ENCODE measurements at places on chromosomes 16 and 17.

GRCh38 chr17:5595831-5596230, 11.5 kb upstream of the NLRP1 start:
- DNase-seq, result no peak

GRCh38 chr17:61578645-61579044, 12.4 kb downstream of the NACA2 start:
- no peak for DNase-seq

GRCh38 chr16:67279296-67280089, at the start of gene PLEKHG4:
TSS of gene PLEKHG4 (plus strand) at chr16:67279532. CDS start at chr16:67280045, 513 bp downstream.
- DNase-seq, result peak; percentile 49

- no peak for DNase-seq
Measured at GRCh38 chr17:57402681-57403180, 146.4 kb downstream of the MSI2 start.

GRCh38 chr16:31052114-31052513, 18.8 kb downstream of the STX4 start:
- DNase-seq, result peak; percentile 69

- DNase-seq, result no peak
Measured at GRCh38 chr17:64661726-64661975, 456 bp downstream of the SMURF2 start.

DNA sequence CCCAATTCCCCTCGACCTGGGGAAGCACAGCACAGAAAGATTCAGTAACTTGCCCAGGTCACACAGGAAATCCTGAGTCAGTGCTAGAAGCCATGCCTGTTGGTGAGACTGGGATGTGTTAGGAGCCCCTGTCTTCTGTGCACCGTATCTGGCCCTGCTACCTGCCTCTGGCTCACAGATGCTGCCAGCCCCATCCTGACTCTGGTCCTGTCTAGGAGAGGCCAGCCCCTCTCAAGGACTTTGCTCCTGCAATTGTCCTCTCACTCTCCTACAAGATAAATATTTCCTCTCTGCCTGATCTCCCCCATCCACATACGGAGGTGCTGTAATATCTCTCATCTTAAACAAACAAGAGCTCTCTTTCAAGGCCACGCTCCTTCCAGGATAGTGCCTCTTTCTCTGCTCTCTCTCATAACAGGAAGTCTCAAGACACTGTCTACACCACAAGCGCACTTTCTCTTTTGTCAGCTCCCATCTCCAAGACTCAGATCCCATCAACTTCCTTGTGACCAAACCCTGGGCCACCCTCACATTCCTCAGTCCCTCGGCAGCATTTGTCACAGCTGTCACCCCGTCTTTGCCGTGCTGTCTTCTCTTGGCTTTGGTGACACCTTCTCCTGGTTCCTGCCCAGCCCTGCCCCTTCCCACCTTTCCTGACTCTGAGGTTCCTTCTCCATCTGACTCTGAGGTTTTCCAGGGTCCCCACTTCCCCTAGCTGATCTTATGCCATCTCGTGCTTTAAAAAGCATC, 1.9 kb downstream of the SLC13A2 start:
- no peak for DNase-seq

DNA sequence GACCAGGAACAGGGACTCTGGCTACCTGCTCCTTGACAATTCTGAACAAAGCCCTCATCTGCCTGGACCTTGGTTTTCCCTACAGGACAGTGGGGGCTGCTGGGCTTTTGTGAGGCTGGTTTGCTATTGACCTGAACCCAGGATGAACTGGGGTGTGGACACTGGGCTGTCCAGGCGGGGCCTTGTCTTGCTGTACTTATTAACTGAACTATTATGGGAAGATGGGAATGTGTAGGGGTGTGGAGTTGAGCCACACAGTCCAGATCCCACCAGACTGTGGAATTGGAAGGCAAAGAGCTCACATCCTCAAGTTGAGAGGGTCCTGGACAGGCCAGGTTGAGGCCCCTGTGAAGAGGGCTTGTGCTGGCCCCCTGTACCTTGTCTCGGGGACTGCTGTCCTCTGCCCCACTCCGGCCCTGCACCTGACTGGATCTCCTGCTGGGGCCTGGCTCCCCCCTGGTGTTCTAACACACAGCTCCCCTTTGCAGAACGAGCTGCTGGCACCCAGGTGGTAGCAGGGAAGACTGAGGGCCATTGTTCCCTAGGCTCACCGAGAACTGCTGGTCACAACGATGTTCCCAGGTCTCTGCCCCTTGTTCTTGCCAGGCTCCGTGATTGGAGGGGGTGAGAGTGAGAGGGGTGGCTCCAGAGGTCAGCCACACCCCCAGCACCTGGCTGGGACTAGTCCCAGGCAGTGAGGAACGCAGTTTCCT, 51.8 kb upstream of the CDC42EP4 start:
- DNase-seq, result no peak

DNA sequence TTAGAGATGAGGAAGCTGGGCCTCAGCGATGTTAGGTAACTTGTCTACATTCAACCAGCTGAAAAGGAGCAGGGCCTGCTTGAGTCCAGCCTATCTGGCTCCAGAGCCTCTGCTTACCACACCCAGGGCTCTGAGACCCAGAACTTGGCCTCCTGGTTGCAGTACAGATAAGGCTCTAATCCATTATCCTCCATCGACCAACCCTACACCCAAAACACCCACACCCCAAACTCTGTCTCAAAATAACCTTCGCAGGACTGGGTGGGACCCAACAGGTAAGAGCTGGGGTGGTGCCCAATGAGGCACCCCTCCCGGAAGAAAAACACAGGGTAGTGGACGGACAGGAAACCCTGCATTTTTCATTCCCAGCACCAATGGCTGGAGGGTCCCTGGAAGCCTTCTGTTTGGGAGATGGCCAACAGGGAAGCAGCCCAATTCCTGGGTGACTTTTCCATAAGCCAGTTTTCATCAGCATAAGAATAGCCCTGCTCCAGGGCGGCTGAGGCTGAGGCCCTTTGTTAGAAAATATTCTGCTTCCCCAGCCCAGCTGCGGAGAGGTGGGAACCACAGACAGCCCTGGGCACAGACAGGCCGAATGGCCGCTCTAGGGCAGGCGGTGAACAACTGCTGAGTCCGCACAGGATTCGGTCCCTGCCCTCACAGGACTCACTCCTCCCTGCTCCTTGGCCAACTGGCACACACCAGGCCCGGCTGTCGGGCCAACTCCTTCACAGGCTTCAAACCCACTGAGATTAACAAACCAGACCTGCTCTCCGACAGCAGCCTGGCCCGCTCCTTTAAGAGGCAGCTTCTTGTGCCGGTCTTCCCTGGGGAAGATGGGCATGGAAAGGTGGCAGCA, 9.8 kb downstream of the SMIM5 start:
- DNase-seq, result no peak

DNA sequence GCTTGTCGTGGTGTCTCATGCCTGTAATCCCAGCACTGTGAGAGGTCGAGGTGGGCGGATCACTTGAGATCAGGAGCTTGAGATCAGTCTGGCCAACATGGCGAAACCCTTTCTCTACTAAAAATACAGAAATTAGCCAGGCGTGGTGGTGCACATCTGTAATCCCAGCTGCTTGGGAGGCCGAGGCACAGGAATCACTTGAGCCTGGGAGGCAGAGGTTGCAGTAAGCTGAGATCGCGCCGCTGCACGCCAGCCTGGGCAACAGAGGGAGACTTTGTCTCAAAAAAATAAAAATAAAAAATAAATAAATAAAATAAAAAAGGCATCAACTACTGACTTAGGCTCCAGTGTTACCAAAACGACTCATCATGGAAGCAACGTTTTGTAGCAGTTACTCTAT, 115.5 kb downstream of the PLCG2 start:
- DNase-seq, result no peak

GRCh38 chr17:44390250-44390870, 911 bp upstream of the ITGA2B start:
- DNase-seq, result no peak

GRCh38 chr16:51035110-51035498, 116.0 kb downstream of the SALL1 start:
- no peak for DNase-seq

GRCh38 chr17:17416007-17416399, 60.8 kb upstream of the MED9 start:
- peak; percentile 42 for DNase-seq

DNA sequence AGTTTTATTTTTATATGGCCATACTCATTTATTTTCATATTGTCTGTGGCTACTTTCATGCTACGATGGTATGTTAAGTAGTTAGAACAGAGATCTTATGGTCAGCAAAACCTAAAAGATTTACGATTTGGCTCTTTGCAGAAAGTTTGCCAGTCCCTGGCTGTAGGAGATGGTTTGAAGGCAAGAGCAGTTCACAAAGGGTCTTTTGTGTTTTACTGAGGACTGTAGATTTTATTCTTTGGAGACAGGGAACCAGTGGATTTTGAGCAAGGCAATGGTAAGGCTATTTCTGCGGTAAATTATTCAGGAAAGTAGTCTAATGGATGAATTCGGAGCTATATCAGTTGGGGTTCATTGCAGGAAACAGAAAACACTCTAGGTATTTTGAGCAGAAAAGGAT, 90.7 kb downstream of the WWP2 start:
- DNase-seq, result no peak
